HFFc6 (cell line): ENCODE measurements at places on chromosomes 5 and 9.
A peak's percentile ranks its signal among the peaks of the same experiment; 100 is the strongest.

DNA sequence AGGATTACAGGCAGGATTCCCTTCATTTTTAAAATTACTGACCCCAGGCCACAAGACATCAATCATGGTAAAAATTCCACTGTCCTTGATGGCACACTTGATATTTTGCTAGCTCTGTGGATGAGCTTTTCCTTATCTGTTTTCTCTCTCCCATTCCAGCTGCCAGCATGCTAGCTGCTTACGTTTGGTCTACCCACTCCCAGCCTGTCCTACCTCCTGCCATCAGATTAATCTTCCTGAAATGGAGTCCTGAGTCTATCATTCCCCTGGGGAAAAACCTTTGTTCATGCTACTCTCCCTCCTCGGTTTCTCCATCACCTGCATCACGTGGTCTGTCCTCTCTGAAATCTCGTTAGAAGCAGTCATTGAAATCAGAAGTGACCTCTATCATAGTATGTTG, 108.9 kb downstream of the F2RL2 start:
- no peak overlapping the region for H3K4me3 ChIP-seq
- H3K4me1 ChIP-seq = no peaks in the 10 kb centered on the region
- H3K27ac ChIP-seq = no peak overlapping the region
- no peaks in the 10 kb centered on the region for H3K36me3 ChIP-seq
- DNase-seq = no peak

GRCh38 chr9:32385152-32385884, 875 bp downstream of the ACO1 start:
- H3K27ac ChIP-seq = peak overlapping the region; percentile 88
- peaks cover 20% of the 10 kb centered on the region for H3K36me3 ChIP-seq
- H3K4me3 ChIP-seq = peak overlapping the region; percentile 96
- DNase-seq = no peak
- peaks cover 42% of the 10 kb centered on the region for H3K4me1 ChIP-seq
- H3K27me3 ChIP-seq = no peaks in the 10 kb centered on the region

DNA sequence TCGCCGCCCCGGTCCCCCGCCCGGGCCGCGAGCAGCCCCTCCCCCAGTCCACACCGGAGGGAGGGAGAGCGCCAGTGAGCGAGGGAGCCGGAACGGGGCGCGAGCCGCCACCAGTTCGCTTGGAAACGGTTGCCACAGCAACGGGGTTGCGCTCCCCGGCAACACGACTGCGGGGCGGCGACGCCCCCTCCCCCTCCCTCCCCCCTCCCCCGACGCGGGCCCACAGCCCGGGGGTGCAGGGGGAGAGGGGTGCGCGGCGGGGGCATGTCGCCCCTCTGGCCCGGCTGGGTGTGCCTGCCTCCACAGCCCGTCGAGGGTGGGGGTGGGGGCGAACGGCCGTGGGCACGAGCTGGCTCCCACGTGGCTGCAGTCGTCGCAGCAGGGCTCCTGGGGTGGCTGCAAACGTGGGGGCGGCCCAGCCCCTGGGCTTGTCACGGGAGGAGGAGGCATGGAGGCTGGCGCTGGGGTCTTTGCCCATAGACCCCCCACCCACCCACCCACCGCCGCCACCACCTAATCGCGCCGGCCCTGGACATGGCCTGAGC, 524 bp downstream of the PRR7 start:
- H3K4me1 ChIP-seq = peaks cover 24% of the 10 kb centered on the region
- H3K27ac ChIP-seq = peak overlapping the region; percentile 73
- no peaks in the 10 kb centered on the region for H3K36me3 ChIP-seq

DNA sequence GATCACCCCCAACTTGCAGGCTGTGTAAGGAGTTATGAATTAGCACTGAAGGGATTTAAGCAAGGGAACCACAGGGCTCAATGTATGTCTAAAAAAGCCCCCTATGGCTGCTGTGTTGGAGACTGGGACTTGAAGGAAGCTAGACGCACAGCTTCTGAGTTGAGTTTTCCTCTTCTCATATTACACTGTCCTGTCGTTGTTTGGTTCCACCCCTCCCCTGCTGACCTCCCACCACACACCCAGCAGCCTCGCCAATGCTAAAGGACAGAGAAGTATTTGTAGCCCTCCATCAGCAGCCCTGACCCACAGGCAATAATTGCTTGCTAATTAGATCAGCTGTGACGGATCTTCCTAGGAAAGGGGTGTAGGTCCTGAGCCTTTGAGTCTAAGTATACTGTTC, 15.1 kb upstream of the CARTPT start:
- peaks cover 41% of the 10 kb centered on the region for H3K27me3 ChIP-seq
- no peak overlapping the region for H3K27ac ChIP-seq
- H3K4me1 ChIP-seq = no peaks in the 10 kb centered on the region

DNA sequence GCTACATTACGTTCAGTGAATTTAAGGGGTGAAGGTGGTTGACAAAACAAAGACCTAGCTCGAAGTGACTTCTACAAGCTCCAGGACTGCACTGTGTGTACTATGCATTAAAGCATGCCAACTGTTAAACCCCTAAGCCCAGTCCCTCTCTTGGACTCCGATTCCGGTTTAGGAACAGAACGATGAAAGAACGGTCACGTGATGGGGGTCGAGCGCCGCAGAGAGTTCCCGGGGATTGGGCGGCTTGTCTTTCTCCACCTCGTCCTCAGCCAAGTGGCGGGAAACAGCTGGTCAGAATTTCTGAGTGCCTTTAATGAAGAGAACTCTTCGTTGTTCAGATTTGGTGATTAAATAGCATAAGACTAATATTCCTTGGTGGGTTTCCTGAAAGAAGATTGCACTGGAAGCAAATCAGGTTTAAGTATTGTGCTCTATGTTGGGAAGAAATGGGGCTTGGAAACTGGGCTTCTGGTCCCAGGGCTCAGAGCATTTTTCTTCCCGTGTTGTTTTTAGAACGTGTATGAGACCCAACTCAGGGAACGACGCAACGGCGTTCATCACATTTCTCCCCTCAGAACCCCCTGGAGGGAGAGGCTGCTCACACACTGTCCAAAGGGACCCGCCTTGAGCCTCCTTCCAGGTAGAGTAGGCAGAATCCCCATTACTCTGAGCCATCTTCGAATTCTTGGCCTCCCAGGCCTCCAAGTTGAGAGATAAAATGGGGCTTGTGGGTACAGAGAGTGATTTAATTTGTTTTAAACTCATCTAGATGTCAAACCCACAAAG, 25.3 kb downstream of the IRX2 start:
- DNase-seq = no peak
- H3K4me3 ChIP-seq = no peak overlapping the region
- H3K27me3 ChIP-seq = peaks cover 12% of the 10 kb centered on the region

GRCh38 chr5:16866273-16866672, 69.8 kb downstream of the MYO10 start:
- H3K4me3 ChIP-seq = no peak overlapping the region
- peaks cover 32% of the 10 kb centered on the region for H3K36me3 ChIP-seq
- DNase-seq = no peak
- H3K27ac ChIP-seq = peak overlapping the region; percentile 9; the same call in 1 of the 2 replicates
- H3K4me1 ChIP-seq = peaks cover 77% of the 10 kb centered on the region
- H3K27me3 ChIP-seq = peaks cover 16% of the 10 kb centered on the region

DNA sequence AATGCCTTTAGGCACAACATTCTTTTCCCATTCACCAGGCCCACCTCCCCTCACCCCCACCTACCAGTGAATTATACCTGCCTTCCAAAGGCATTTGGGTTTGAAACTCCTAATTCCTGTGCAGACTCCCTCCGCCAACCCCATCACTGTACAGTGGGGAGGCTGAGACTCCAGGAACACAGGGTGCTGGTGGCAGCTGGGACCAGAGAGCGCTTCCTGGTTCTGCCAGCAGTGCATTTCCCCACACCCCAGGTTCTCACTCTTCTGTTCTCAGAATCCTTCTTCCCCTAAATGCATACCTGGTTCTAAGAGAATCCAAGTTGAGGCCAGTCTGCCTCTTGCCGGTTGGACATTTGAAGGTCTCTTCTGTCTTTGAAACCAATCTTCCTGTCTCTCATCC, 21.1 kb downstream of the SLC36A2 start:
- DNase-seq = no peak
- no peak overlapping the region for H3K4me3 ChIP-seq
- H3K4me1 ChIP-seq = no peaks in the 10 kb centered on the region
- no peaks in the 10 kb centered on the region for H3K36me3 ChIP-seq
- peaks cover 35% of the 10 kb centered on the region for H3K27me3 ChIP-seq

GRCh38 chr5:65778126-65778525, 56.1 kb downstream of the NLN start:
- H3K27me3 ChIP-seq = no peaks in the 10 kb centered on the region; the same call in 1 of the 2 replicates
- DNase-seq = no peak
- no peak overlapping the region for H3K4me3 ChIP-seq
- no peak overlapping the region for H3K27ac ChIP-seq

- DNase-seq = peak; percentile 76
- peaks cover 58% of the 10 kb centered on the region for H3K4me1 ChIP-seq
- H3K4me3 ChIP-seq = peak overlapping the region; percentile 62
- H3K36me3 ChIP-seq = peaks cover 7% of the 10 kb centered on the region
- H3K27me3 ChIP-seq = no peaks in the 10 kb centered on the region
Measured at GRCh38 chr5:54909911-54910870, 75.2 kb downstream of the ESM1 start.

- peak overlapping the region; percentile 62; the same call in 1 of the 2 replicates for H3K4me3 ChIP-seq
- H3K27me3 ChIP-seq = peaks cover 21% of the 10 kb centered on the region
- H3K36me3 ChIP-seq = peaks cover 68% of the 10 kb centered on the region
Measured at GRCh38 chr5:14464671-14465070, 116.9 kb upstream of the OTULINL start.

DNA sequence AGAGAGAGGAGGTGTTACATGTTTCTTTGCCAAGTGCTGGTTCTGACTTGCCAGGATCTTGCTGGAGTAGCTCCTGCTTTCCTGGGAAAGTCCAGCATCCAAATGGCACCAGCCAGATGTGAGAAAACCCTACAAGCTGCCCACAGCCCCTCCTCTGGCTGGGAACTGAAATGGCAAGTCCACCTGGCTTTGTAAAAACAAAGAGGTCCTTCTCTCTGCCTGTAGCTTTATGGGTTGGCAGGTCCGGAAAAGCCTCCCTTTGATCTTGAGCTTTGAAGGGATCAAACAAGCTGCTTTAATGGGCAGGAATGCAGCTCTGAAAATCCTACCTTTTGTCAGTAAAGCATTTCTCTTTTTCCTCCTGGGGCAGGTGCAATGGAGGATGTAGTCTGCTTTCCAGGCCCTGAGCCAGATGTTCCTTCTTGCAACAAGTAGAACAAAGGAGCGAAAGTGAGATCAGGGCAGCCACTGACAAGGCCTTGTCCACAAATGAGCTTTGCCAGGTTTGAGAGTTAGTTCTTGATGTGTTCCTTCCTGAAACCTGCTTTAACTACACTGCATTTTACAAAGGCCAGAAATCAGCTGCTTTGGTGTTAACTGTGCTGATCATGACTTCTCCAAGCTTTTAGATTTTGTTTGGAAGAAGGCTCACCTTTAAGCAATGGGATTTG, 456.7 kb downstream of the ZNF608 start:
- H3K27me3 ChIP-seq = peaks cover 1% of the 10 kb centered on the region; the same call in 1 of the 2 replicates
- DNase-seq = no peak
- H3K4me1 ChIP-seq = no peaks in the 10 kb centered on the region
- H3K27ac ChIP-seq = no peak overlapping the region

- peaks cover 1% of the 10 kb centered on the region for H3K27me3 ChIP-seq
- H3K4me1 ChIP-seq = peaks cover 64% of the 10 kb centered on the region
- H3K4me3 ChIP-seq = peak overlapping the region; percentile 94
- peak overlapping the region; percentile 99 for H3K27ac ChIP-seq
- peaks cover 38% of the 10 kb centered on the region for H3K36me3 ChIP-seq
- peak; percentile 39 for DNase-seq
Measured at GRCh38 chr5:43042626-43043399, 2.7 kb upstream of the ANXA2R start.

- no peak overlapping the region for H3K4me3 ChIP-seq
- H3K27ac ChIP-seq = no peak overlapping the region
- H3K4me1 ChIP-seq = no peaks in the 10 kb centered on the region; the same call in 1 of the 2 replicates
- DNase-seq = no peak
Measured at GRCh38 chr5:164020116-164020515, 514.7 kb downstream of the MAT2B start.
